ENCODE measurements at places on chromosomes 5 and 9.

GRCh38 chr5:134784946-134785620 lies 26.5 kb downstream of the DDX46 start:
- no peak for DNase-seq

DNA sequence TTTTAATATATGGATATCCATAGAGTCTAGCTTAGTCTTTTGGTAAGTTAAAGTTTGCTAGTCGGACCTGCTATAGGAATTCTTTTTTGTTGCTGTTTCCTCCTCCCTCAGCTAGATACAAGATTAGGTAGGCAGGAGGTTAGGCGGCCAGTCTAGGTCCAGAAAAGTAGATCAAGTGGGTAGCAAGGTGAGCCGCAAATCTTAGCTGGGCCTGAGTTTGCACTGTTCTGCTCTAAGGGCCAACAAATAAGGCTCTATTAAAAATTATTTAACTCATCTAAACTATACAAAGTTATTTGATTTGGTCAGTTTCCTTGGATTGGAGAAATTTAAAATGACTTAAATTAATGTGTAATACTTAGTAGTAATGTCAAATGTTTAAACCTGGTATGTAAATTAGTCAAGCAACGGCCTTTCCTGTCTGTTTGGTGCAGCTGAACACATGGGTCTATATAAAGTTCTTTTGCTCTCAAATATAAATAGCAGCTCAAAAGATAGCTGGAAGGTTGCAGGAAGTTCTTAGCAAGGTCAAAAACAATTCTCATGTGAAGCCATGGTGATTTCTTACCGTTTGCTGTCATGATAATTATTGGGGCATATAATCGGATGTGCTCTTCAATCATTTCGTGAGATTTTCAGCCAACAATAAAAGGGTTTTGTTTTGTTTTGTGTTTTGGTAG lies 72.0 kb downstream of the PRKACG start:
- no peak for DNase-seq

- DNase-seq, result no peak
Measured at GRCh38 chr5:51632793-51633192, 249.5 kb downstream of the ISL1 start.

DNA sequence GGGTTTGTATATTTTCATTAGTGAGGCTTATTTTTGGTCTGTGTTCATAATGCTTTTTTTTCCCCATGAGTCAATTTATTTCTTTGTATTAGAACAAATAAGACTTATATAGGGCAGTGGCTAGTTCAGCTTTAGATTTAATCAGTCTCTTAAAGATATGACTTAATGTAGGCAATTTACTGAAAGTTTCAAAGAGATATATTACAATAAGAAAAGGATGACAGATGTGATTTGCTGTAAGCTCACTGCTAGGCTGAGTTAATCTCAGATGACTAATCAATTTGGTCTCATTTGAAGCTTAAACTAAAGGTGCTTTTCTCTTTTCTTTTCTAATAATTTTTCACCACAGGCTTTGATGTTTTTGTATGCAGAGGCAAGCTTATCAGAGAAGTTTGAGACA lies 291.8 kb upstream of the DAP start:
- DNase-seq, result no peak

- no peak for DNase-seq
Measured at GRCh38 chr5:124128867-124129266, 616.9 kb downstream of the CSNK1G3 start.

DNA sequence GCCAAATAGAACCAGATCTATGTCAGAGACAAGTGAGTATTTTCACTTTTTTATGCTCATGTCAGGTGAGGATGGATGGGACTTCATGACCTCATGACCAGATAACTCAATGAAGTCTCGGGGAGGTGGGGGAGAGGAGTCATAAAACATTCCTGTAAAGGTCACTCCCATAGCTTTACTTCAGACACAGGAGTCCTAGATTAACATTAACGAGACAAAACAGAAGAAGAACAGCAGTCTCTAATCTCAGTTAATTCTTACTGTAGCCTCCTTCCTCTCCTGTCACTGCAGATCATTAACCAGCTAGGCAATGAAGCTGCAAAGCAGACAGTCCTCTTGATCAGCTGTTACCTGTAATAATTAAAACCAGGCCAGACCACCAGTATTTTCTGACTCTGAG lies 11.2 kb downstream of the CRHBP start:
- no peak for DNase-seq

DNA sequence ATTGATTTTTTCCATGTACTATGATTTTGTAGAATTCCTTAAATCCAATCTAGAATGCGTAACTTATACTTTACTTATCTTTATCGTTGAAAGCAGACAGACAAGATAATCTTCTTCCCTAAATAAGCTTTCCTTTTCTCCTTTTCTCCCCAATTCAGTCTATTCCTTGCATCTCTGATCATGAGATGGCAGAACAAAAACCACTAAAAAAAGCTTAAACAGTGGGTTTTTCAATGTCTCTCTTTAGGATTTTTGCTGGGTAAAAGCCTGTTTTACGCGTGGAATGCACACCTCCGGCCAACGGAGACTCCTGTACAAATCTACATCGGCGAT lies 755 bp downstream of the CDKN2B start:
- no peak for DNase-seq

DNA sequence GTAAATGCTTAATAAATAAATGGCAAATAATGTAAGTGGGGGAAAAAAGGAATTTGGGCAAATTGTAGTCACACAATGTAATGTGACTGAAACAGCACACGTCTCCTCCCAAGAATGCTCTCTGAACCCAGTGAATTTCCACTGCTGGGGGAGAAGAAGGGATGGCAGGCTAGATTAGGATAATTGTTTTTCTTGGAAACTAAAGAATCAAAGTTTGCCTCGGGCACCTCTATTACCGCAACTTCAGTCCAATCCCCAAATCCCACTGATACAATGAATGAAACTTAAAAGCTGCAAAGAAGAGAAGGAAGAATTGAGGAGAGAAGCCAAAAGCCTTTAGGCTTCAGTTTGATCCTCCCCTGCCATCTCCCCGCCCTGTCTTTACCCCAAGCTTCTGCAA lies 423.2 kb upstream of the PAPPA start:
- no peak for DNase-seq

GRCh38 chr9:92480986-92481633 lies 1.2 kb downstream of the ASPN start:
- DNase-seq, result no peak

GRCh38 chr9:126550891-126551351 lies 62.8 kb upstream of the LMX1B start:
- no peak for DNase-seq

DNA sequence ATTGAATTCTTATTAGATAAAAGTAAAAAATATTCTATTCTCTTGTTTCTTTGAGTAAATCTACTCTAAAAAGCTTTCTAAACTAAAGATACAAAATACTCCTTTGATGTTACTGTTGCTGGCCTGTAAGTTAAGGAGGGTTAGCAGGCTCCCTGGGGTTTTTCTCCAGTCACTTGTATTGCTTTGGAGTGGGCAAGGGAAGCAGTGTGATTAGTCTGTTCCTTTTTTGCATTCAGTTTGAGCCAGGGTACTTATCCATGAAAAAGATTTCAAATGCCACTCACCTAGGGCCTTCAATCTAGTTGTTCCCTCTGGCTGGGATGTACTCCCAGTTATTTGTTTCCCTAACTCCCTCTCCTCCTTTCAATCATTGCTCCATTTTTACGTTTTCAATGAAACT lies 256.2 kb upstream of the SMC2 start:
- DNase-seq, result no peak

GRCh38 chr9:96655198-96655851 lies at the start of gene PRXL2C:
PRXL2C (minus strand) TSS chr9:96655317; CDS start chr9:96655281, 36 bp downstream.
- no peak for DNase-seq

DNA sequence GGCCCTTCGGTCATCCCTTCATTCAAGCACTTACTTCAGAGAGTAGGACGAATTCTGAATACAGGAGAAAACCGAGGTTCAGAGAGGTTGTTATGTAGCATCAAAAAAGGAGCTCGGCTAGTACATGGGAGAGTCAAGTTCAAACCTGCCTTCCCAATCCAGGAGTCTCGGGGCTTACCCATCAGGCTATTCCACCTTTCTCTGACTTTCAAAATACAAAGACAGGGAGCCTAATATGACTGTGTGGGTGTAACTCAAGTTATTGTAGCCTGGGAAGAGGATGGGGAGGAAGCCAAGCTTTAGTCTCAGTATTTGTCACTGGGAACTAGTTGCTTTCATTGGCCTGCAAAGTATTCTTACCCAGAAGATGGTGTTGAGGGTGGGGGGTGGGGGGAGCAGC lies 274.8 kb upstream of the PANK3 start:
- DNase-seq, result no peak

GRCh38 chr5:89351222-89351621 lies 468.2 kb upstream of the MEF2C start:
- no peak for DNase-seq

DNA sequence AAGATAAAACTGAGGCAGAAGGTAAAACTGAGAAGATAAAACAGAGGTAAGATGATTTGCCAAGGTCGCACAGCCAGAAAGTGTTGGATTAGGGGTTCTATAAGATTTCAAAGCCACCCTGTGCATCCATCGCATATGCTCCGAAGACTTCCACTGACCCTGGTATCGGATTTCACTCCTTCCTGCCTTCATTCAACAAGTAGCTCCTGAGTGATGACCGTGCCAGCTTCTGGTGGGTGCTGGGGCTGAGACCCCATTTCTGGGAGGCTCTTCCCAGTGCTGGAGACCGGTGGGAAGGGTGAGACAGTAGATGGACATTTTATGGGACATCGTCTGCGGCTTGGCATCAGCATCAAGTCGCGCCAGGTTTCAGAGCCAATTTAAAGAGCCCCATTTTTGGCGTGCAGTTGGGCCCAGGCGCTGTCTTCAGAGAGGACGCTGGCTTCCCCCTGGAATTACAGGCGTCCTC lies 53.7 kb upstream of the DAB2IP start:
- DNase-seq, result no peak

GRCh38 chr5:121819682-121820261 lies 31.9 kb upstream of the FTMT start:
- no peak for DNase-seq

DNA sequence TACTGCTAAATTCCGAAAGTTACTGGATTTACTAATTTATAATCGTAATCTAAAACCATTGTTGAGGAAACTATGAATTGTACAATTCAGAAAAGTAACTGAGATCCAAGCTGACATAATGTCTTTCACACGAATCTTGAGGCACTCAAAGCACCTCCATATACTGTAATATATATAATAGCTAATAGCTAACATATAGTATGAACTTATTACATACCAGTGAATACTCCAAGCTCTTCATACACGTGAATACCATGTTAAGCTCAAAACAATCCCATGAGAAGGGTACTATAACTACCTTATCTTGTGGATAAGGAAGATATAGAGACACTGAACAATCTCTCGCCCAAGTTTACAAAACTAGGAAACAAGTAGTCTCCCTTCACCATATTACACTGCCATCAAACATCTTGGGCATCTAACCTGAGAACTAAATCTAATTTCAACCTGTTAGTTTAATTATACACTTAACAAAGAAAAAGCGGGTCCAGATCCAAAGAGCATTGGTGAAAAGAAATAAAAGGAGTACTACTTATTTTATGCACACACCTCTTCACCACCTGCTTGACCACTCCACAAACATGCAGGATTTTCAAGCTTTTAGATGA lies 1.0 kb downstream of the NUDCD2 start:
- DNase-seq, result no peak

DNA sequence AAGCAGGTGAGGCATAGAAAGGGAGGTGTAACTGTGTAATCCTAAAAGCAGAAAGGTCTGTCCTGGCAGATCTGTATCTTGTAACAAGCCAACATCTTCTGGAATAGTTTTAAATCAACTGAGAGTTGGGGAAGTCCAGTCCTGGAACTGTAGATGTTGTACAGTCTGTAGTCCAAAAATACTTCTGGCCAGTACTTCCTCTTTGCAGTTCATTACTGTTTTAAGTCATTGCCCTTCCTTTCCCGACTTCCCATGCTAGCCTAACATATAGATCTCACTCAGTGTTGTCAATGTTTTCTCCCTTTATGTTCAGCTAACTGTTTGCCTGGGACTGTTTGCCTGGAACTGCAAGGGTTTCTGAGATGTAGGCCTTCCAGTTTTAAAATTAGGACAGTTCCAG lies 168.5 kb upstream of the ISL1 start:
- DNase-seq, result no peak

- no peak for DNase-seq
Measured at GRCh38 chr5:139016186-139016585, 141.1 kb upstream of the LRRTM2 start.

DNA sequence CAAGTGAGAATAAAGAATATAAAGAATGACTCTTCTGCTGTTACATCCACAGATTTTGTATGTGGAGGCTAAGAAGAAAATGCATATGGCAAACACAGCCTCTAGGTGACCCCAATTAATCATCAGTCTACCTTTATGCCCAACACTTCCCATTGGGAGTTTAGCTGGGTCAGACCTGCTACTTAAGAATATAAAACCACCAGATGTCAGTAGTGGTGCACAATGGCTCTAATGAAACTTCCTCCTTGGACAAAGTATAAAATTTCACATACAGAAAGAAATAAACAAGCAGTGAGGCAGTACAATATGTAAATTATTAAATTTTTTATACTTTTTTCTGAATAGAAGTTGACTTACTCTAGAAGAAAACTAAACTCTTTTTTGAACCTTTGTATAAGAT lies 539.9 kb downstream of the BRINP1 start:
- no peak for DNase-seq

DNA sequence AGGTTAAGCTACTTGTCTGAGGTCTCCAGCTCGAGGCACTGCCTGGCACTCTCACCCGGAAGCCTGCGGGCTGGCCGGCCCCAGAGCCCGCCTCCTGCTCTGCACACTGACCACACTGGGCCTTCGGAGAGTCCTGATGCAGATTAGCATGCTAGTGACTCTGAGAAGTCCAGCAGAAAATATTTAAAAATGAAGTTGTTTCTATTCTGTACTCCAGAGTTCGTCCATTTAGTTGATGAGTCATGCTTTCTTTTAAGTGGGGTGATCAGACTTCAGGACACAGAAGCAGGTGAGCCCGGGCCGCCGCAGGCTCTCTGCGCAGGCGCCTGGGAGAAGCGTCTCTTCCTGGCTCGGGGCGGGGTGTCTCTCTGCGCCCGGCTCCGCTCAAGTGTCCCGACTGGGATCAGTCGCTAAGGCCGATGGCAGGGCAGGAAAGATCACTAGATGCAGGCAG lies 32.5 kb downstream of the FAM240B start:
- DNase-seq, result peak; percentile 66

GRCh38 chr5:57671371-57671770 lies 188.8 kb upstream of the ACTBL2 start:
- DNase-seq, result no peak

DNA sequence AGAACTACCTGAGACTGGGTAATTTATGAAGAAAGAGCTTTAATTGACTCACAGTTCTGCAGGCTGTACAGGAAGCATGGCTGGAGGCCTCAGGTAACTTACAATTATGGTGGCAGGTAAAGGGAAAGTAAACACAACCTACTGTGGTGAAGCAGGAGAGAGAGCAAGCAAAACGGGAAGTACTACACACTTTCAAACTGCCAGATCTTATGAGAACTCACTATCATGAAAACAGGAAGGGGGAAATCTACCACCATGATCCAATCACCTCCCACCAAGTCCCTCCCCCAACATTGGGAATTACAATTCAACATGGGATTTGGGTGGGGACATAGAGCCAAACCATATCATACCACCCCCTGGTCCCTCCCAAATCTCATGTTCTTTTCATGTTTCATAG lies 58.7 kb upstream of the GPR151 start:
- no peak for DNase-seq
